ENCODE measurements at places on chromosomes 11 and 22. TPM values are rescaled to one million over a fixed set of nuclear protein-coding genes. Genes with fewer than 3 reads are reported as not detected.

DNA sequence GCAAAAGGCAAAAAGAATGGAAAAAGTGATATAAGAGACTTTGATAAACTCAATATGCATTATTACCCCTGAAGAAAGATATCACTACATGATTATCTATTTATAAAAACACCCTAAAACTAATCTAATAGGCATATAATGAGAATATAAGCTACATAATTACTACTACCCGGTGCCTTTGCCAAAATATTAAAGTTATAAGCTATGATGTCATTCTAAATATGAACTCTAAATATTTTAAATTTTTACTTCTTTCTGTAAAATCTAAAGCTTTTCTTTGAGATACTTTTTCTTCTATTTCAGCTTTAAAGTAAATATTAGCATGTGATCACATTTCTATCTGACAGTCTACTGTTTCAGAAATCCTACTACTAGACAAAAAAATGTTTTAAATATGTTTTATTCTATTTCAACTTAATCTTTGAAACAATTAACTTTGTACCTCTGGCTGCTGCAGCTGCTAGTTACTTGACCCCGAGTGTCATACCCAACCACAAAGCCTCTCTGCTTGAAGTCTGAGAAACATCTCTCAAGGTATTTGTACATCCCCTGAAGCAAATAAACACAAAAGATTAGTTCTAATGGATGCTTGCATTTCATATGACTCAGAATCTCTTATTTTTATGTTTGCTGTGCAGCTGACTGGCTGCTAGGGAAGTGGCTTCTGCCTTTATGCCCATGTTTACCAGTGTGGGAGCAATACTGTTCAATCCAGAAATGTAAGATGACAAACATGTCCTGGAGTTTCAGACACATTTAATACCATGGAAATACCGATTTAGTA lies 26.8 kb downstream of the PGM2L1 start:
- no peak for DNase-seq

- DNase-seq: no peak
These were observed 26.6 kb downstream of the ATG16L2 start for GRCh38 chr11:72840780-72841179.

CASP5 gene
- total RNA-seq: not detected

- no peak for DNase-seq
These were observed 24.8 kb upstream of the MTCH2 start for GRCh38 chr11:47667135-47667534.

GRCh38 chr11:14861680-14862079 lies 30.4 kb downstream of the CYP2R1 start:
- no peak for DNase-seq

GRCh38 chr11:125315079-125315740 lies 150.7 kb downstream of the PKNOX2 start:
- peak; percentile 69 for DNase-seq

- DNase-seq: no peak
These were observed 59.8 kb upstream of the LRRC55 start for GRCh38 chr11:57121996-57122395.

GRCh38 chr22:24027389-24027975 lies 16.4 kb downstream of the CABIN1 start:
- DNase-seq: no peak
